ENCODE measurements at places on chromosomes 13 and 19. TPM values are rescaled to one million over a fixed set of nuclear protein-coding genes. Genes with fewer than 3 reads are reported as not detected.

The IZUMO2 gene
- not detected for total RNA-seq

The ZNF773 gene
- total RNA-seq = 21.5 TPM

The TMEM259 gene
- 71.5 TPM for total RNA-seq

The LYPD5 gene
- total RNA-seq = not detected

The LIM2 gene
- not detected for total RNA-seq

The MAG gene
- total RNA-seq = not detected

The NFIX gene
- total RNA-seq = 59.8 TPM

The SIGLEC5 gene
- total RNA-seq = not detected

The OR7A5 gene
- not detected for total RNA-seq

The CCDC122 gene
- total RNA-seq = 9.1 TPM

The ZNF766 gene
- 11.4 TPM for total RNA-seq

The MVB12A gene
- 36.7 TPM for total RNA-seq

The PLD3 gene
- 127 TPM for total RNA-seq

The SLC46A3 gene
- total RNA-seq = 1.5 TPM

The CRLF1 gene
- 1.00 TPM for total RNA-seq

The SHC2 gene
- total RNA-seq = 2.7 TPM

The TRPM4 gene
- 17.1 TPM for total RNA-seq

The KLF2 gene
- 2.0 TPM for total RNA-seq

The ZNF606 gene
- 18.1 TPM for total RNA-seq

The RNF113B gene
- total RNA-seq = not detected

The AMER2 gene
- total RNA-seq = not detected

The KLK4 gene
- not detected for total RNA-seq

The ZNF649 gene
- total RNA-seq = 5.9 TPM

The FCGBP gene
- 2.1 TPM for total RNA-seq

The CEACAM19 gene
- 0.33 TPM for total RNA-seq

The APOC4 gene
- not detected for total RNA-seq
